Aorta (tissue), 5 donors: ENCODE measurements at places on chromosomes 3 and 15. TPM values are rescaled to one million over a fixed set of nuclear protein-coding genes. Genes with fewer than 3 reads are reported as not detected.

The GABRB3 gene
- 1.0 TPM for total RNA-seq

The LXN gene
- total RNA-seq, result 37.8 TPM

The LNP1 gene
- total RNA-seq, result 5.1 TPM

The GHRL gene
- 1.6 TPM for total RNA-seq

- no peak for DNase-seq
Measured at GRCh38 chr15:43826029-43826507, 734 bp upstream of the WDR76 start.

- peak; percentile 76 for DNase-seq
Measured at GRCh38 chr3:66428733-66429132, 72.1 kb downstream of the LRIG1 start.

- no peak for DNase-seq
Measured at GRCh38 chr3:140166861-140167599, 232.0 kb downstream of the CLSTN2 start.

DNA sequence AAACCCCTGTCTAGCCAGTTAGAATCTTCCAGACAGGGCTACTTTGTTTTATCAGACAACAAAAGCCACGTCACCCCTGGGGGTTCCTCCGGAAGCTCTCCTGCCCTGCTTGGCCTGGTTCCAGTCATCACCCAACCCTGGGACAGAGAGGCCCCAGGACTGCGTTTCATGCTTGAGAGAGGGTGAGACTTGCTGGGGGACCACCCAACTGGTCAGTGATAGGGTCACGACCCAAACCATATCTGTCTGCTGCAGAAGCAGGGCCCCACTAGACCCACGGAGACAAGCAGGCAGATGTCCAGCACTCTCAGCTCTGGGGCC is 1.2 kb downstream of the NT5DC2 start:
- DNase-seq, result peak; percentile 62

DNA sequence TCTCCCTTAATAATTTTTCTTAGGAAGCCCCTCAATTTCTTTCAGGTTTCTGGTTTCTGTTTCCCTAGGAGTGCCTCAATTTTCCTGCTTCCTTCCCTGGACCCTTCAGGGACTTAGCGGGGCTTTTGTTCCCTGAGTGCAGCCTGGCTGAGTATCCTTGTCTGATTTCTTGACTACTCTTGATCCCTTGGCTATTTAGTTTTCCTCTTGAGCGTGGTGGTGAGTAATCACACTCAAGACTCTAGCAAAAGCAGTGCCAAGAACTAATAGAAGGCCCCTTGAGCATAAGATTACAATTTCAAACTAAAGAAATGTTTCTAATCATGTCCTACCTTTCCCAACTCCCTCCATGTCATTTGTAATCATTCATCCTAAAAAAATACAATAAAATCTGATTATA is 94.3 kb upstream of the C3orf80 start:
- DNase-seq, result no peak

DNA sequence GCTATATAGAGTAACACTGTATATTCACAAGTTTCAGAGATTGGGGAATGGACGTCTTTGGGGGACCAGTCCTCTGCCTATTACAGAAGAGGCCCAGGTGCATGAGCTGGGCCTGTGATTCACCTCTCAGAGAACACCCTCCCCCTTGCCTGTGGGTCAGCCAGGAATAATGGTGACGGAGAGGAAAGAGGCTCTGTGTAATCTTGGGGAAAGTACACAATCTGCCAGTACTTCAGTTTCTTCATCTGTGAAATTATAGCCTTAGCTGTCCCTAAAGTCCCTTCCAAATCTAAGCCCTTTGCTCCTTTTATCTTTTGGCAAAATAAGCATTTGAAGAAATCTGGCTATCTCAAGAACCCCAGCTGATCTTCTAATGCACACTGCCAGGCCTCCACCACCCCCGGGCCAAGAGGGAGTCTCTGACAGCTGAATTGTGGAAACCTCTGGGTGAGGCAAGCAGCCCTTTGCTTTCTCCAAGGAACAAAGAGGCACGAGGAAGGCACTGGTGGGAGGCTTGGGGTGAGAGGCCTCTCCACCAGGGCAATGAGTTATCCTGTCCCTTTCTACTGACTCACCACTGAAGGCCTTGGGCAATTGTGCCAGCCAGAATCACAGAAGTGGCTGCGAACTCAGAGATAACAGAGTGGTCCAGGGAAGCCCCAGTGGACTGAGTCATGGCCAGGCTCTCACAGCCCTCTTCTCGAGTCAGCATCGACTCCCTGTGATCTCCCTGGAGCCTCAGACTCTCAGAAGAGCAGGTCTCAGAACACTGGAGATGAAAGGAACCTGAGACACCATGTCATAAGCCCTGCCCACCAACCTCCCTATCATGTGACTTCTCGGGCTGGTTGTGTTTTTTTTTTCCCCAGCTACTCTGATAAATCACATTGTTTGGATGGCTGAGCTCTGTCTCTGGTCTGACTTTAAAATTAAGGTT is 31.8 kb downstream of the CCNL1 start:
- peak; percentile 73 for DNase-seq

DNA sequence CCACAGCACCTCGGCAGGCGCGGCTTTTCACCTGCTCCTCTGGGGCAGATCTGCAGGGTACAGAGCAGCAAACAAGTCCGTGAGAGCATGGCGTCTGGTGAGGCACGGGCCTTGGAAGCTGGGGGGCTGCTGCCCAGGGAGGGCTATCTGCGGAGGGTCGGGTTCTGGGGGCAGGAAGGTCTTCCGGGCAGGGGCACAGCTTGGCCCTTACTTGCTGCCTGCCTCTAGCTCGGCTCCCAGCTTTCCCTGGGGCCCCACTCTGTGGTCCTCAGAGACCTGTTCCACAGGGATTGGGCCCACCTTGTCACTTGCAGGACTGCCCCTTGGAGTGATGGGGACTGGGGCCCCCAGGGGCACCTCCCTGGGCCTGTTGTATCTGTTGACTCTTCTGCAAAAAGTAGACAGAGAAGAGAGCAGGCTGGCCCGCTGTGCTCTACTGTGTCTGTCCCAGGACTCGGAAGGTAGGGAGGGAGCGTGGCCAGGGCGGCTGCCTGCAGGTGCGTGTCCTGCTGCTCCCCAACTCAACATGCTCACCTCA is 84.1 kb downstream of the TBC1D2B start:
- no peak for DNase-seq

DNA sequence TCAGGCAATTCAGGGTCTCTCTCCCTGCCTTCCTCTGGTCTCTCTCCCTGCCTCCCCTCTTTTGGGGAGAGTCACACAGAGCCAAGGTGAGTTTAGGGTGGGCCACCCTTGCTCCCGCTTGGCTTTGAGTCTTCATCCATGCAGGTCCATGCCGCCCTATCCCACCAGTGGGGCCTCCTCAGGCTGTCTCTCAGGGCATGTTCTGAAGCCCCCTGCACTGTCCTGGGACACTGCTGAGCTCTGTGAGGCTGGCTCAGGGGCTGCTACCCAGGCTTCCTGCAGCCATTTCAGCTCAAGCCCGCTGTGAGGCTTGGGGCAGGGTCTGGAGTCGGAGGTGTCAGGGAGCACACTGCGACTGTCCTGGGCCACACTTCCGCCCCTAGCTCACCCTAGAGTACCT is 203.1 kb downstream of the SSR3 start:
- DNase-seq, result no peak

GRCh38 chr3:52314489-52314888 is 1.6 kb upstream of the DNAH1 start:
- no peak for DNase-seq

- no peak for DNase-seq
Measured at GRCh38 chr3:184415203-184415490, 35.3 kb downstream of the CHRD start.

DNA sequence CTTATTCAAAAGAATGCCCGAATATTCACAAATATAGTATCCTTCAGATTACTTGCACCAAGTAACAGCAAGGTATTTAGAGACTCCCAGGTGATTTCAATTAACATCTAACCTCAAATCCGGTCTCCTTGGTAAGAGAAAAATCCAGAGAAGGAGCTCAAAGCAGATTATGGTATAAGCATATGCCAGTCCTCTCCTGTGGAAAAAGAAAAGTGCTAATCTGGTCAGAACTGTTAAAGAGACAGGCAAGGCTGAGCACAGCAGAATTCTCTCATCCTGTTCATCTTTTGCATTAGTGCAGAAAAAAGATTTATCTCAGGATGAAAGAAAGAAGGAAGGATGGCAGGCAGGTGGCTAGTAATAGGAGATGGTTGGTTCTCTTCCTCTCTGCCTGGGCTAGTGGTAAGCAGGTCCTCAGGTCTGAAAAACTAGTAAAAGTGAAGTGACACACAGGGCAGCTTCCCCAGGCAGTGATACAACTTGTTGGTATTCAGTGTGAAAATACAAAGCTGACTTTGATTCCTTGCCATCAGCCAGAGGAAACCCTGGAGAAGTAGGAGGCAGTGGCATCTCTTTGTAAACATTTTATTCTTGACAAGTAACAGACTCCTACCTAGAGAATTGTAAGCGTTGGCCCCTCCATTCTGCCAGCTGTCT is 14.2 kb downstream of the ATXN7 start:
- DNase-seq, result no peak
